Activated T-helper 2 cell treated with anti-CD3 and anti-CD28 coated beads, Interferon-gamma antibody, Interleukin-2, Interleukin-4, amounts not matched to agents 10 μg/mL and 5 μg/mL and 100 μg/mL, durations not matched to agents 14 hours and 24 hours and 36 hours (primary cell): ENCODE measurements at places on chromosomes 2 and 18. TPM values are rescaled to one million over a fixed set of nuclear protein-coding genes. Genes with fewer than 3 reads are reported as not detected.

- no peaks in the 10 kb centered on the region for H3K4me1 ChIP-seq
- no peak for DNase-seq
- H3K4me3 ChIP-seq: no peak overlapping the region
- H3K27ac ChIP-seq: no peak overlapping the region
These were observed 9.4 kb downstream of the NEU2 start for GRCh38 chr2:233041722-233042323.

DNA sequence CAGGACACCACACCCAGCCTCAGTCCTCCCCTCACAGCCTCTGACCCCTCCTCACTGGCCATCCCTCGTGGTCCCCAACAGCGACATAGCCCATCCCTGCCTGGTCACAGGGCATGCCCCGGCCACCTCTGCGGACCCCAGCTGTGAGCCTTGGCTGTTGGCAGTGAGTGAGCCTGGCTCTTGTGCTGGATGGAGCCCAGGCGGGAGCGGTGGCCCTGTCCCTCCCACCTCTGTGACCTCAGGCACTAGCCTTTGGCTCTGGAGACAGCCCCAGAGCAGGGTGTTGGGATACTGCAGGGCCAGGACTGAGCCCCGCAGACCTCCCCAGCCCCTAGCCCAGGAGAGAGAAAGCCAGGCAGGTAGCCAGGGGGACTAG is 7.9 kb downstream of the DES start:
- no peak overlapping the region for H3K4me3 ChIP-seq
- no peaks in the 10 kb centered on the region for H3K4me1 ChIP-seq
- H3K36me3 ChIP-seq: no peaks in the 10 kb centered on the region

- no peaks in the 10 kb centered on the region for H3K4me1 ChIP-seq
- no peak overlapping the region for H3K4me3 ChIP-seq
- H3K27me3 ChIP-seq: no peaks in the 10 kb centered on the region
- H3K27ac ChIP-seq: no peak overlapping the region
- no peak for DNase-seq
- no peaks in the 10 kb centered on the region for H3K36me3 ChIP-seq
These were observed 176.3 kb downstream of the TNS1 start for GRCh38 chr2:217826520-217826919.

DNA sequence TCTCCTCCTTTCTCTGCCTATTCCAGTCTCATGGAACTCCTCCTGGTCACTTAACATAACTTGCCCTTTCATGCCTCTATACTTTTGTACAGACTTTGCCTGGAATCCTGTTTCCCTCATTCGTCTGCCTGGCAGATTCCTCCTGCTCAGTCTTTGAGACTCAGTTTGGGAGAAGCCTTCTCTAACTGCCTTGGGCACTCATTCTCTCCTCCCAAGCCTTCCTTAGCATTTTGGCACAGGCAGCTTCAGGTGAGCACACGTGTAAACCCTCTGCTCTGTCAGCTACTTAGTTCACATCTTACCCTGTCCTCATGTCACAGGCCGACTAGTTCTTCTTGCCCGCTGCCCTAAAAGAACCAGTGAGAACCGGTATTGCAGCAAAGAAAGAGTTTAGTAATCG is 6.0 kb upstream of the FAM98A start:
- H3K27me3 ChIP-seq: peaks cover 3% of the 10 kb centered on the region
- peaks cover under 1% of the 10 kb centered on the region for H3K4me1 ChIP-seq
- no peak for DNase-seq
- H3K4me3 ChIP-seq: no peak overlapping the region

GRCh38 chr2:196068271-196069209 is at the start of gene DNAH7:
Gene DNAH7 (minus strand): TSS chr2:196068837. CDS start chr2:196068711, 126 bp downstream.
- H3K27me3 ChIP-seq: peaks cover 15% of the 10 kb centered on the region
- peak; percentile 89 for DNase-seq
- H3K4me3 ChIP-seq: peak within 1 kb of the TSS; percentile 85

DNA sequence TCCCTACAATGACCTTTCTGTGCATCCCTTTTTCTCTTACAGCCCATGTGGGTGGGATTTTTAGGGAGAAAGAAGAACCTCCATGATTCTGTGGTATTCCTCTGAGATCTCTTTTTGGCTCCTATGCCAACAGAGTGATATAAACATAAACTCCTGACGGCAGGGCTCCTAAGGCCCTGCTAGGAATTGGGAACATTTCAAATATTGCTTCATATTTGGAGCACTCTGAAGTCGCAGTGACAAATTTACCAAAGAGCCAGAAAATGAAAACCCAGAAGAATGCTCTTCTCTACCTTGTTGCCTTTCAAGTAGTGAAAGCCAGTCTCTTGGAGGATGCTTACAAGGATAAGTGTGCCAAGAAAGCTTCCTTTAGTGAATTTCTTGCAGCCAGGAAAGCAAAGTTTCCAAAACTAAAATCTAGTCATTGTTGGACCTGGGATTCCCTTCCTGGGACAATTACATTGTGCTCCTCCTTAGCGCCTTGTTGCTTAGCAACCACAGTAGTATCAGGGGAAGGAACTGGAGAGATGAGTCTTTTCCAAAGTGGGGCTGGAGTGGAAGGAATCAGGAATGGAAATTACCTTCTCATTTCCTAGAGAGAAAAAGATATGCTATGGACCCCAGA is 7.3 kb upstream of the SETBP1 start:
- peaks cover 36% of the 10 kb centered on the region for H3K27me3 ChIP-seq
- H3K4me1 ChIP-seq: peaks cover 4% of the 10 kb centered on the region
- H3K36me3 ChIP-seq: no peaks in the 10 kb centered on the region
- no peak overlapping the region for H3K27ac ChIP-seq
- DNase-seq: no peak
- H3K4me3 ChIP-seq: no peak overlapping the region

DNA sequence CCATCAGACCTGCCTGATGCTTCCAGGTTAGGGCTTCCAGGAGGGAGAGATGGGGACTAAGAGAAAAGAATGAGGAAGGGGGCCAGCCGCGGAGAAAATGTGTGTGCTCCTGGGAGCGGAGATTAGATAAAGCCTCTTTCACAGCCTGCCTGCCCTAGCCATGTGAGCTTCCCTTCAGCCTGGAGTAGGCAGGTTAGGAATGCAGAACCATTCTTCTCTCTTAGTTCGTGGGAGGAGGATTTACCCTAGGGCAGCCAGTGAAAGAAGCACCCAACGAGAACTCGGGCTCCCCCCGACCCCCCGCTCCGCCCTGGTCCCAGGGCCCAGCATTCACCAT is 36.1 kb downstream of the POMC start:
- peaks cover 55% of the 10 kb centered on the region for H3K27me3 ChIP-seq
- H3K4me3 ChIP-seq: no peak overlapping the region
- H3K36me3 ChIP-seq: no peaks in the 10 kb centered on the region
- peaks cover 2% of the 10 kb centered on the region for H3K4me1 ChIP-seq

DNA sequence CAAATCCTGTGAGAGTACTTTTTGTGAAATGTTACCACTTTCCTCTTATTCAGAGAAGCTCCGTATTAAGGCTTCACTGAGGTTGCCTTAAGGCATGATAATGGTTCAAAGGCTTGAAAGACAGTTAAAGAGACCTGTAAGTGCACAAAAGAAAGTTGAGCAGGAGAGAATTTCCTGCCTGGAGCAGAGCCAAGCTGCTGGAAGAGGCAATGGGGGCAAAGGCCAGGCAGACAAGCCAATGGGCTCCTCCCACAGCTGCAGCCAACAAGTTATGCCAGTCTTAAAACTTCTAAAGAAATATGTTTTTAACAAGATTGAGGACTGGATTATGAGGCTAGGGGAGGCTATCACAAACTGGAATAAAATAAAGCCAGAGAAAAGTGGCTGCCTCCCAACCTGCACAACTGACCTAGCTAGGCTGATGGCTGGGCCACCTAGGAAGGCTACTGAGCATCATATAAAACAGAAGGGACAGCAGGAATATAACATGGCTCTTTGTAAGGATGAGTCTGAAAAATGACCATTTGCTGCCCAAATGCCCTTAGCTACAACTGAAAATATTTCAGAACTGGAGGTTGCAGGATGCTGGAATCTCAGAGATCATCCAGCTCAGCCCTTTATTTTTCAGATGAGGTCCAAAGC is 2.1 kb downstream of the IL1B start:
- no peaks in the 10 kb centered on the region for H3K36me3 ChIP-seq
- no peak overlapping the region for H3K4me3 ChIP-seq
- no peak for DNase-seq
- H3K27ac ChIP-seq: no peak overlapping the region
- peaks cover 27% of the 10 kb centered on the region for H3K27me3 ChIP-seq
- H3K4me1 ChIP-seq: no peaks in the 10 kb centered on the region

DNA sequence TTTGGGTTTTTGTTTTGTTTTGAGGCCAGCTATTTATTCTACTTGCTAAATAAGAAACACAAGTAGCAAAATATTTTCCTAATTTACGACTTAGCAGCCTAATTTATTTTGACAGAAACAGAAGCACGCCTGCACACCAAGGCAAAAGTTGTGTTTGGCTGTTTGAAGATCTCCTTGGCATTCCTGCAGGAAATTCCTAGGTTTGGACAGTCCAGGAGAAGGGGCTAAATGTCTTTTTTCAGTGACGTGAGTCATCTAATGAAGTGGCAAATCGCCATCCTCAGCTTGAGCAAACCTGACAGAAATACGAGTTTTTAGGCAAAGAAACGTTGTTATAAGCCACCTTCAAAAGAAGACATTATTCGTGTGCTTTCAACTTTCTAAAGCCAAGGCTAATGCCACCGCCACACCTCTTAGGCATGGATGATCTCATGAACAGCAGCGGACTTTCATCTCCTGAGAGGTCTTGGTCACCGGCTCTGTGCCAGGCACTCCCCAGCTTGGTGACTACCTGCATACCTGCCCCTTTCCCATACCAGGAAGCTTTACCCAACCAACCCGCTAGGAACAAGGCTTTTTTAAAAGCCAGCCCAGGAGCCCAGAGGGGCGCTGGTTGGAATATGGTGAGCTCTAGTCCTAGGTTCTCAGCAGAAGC is 30.9 kb downstream of the STK39 start:
- no peak overlapping the region for H3K27ac ChIP-seq
- no peaks in the 10 kb centered on the region for H3K27me3 ChIP-seq
- peaks cover 24% of the 10 kb centered on the region for H3K36me3 ChIP-seq
- DNase-seq: no peak
- H3K4me3 ChIP-seq: no peak overlapping the region

- peak overlapping the region; percentile 97 for H3K27ac ChIP-seq
- H3K4me3 ChIP-seq: peak overlapping the region; percentile 63
- H3K36me3 ChIP-seq: peaks cover 60% of the 10 kb centered on the region
- no peaks in the 10 kb centered on the region for H3K27me3 ChIP-seq
- peaks cover 60% of the 10 kb centered on the region for H3K4me1 ChIP-seq
- DNase-seq: peak; percentile 51
These were observed 754.9 kb downstream of the RNF144A start for GRCh38 chr2:7672027-7672684.

DNA sequence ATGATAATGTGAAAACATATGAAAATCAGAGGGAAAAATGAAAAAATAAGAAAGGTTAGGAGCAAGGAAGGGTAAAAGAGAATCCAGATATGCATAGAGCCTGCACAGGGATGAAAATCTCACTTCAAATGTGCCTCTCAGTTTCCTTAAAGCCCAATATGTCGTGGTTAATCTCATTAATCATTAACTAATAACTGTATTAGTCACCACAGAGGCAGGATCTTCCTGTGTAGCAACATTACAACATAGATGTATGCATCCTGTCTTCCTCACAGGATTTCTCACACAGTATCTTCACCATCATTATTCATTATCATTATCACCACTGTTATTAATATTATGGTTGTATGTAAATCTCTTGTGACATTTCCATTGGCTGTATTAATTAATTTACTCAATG is 361.2 kb upstream of the SOX11 start:
- no peaks in the 10 kb centered on the region for H3K27me3 ChIP-seq
- DNase-seq: no peak
- H3K27ac ChIP-seq: no peak overlapping the region
- H3K4me1 ChIP-seq: no peaks in the 10 kb centered on the region
- no peak overlapping the region for H3K4me3 ChIP-seq

DNA sequence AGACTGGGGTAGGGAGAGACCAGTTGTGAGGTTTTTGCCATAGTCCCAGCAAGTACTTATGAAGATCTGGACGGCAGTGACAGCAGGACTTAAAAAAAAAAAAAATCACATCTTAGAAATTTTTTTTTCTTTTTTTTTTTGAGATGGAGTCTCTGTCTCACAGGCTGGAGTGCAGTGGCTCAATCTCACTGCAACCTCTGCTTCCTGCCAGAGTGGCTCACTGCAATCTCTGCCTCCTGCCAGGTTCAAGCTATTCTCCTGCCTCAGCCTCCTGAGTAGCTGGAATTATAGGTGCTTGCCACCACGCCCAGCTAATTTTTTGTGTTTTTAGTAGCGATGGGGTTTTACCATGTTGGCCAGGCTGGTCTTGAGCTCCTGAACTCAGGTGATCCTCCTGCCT is 22.4 kb upstream of the STAT4 start:
- no peak overlapping the region for H3K27ac ChIP-seq
- H3K36me3 ChIP-seq: no peaks in the 10 kb centered on the region
- no peak for DNase-seq
- H3K4me1 ChIP-seq: peaks cover 60% of the 10 kb centered on the region
- H3K4me3 ChIP-seq: no peak overlapping the region
- H3K27me3 ChIP-seq: no peaks in the 10 kb centered on the region

GRCh38 chr18:13465476-13465875 is 246.9 kb downstream of the LDLRAD4 start:
- no peaks in the 10 kb centered on the region for H3K27me3 ChIP-seq
- H3K4me3 ChIP-seq: peak overlapping the region; percentile 94
- H3K36me3 ChIP-seq: peaks cover 40% of the 10 kb centered on the region
- peak overlapping the region; percentile 92 for H3K27ac ChIP-seq

DNA sequence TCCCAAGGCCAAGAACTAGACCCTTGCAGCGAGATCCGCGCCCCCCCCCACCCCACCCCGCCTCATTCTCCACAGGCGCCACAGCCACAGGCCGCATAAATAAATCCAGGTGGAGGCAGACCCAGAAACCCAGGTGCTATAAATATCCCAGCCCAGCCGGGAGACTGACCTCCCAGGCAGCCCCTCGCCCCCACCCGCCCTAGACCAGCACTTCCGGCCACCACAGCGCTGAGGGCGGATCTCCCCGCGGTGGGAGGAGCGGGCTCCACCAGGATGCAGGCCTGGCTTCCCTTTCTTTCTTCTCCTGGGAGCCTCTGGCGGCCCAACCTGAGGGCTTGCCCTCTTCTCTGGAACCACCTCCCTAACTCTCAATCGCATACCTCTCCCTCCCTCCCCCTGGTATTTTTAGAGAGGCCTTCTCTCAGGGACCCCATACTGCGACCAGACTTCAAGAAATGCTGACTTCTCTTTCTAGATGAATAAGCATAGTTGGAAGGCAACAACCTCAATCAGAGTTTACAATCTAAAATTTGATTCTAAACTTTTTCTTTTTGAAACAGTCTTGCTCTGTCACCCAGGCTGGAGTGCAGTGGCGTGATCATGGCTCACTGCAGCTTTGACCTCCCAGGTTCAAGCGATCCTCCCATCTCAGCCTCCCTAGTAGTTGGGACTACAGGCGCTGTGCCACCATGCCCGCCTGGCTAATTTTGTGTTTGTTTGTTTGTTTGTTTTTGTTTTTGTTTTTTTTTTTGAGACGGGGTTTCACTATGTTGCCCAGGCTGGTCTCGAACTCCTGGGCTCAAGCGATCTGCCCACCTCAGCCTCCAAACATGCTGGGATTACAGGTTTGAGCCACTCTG is 55.0 kb downstream of the PKDCC start:
- no peak for DNase-seq
- peaks cover 16% of the 10 kb centered on the region for H3K36me3 ChIP-seq
- H3K4me3 ChIP-seq: peak overlapping the region; percentile 67

MC5R gene
- not detected in 2 replicates for total RNA-seq

TCF7L1 gene
- 0.11 and 0.18 TPM in 2 replicates for total RNA-seq

OSR1 gene
- total RNA-seq: not detected in 2 replicates
